ENCODE measurements at places on chromosomes 2 and 18.

DNA sequence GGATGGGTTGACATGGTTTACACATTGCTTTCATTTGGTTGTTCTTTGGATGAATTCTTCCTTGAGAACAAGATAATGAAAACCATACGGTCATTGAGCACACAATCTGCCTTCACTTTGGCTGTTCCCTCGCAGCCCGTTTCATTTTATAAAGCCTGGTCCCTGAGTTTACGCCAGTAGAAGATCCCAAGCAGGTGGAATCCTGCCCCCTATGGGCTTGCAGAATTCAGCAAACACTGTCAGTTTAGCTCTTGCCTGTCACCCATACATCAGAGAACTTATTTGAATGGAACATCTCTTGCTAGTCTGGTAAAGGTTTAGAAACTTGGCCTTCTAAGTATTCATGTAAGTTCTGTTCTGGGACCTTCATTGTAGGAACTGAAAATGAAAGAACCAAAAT, 666.4 kb upstream of the ZEB2 start:
- DNase-seq, result no peak

DNA sequence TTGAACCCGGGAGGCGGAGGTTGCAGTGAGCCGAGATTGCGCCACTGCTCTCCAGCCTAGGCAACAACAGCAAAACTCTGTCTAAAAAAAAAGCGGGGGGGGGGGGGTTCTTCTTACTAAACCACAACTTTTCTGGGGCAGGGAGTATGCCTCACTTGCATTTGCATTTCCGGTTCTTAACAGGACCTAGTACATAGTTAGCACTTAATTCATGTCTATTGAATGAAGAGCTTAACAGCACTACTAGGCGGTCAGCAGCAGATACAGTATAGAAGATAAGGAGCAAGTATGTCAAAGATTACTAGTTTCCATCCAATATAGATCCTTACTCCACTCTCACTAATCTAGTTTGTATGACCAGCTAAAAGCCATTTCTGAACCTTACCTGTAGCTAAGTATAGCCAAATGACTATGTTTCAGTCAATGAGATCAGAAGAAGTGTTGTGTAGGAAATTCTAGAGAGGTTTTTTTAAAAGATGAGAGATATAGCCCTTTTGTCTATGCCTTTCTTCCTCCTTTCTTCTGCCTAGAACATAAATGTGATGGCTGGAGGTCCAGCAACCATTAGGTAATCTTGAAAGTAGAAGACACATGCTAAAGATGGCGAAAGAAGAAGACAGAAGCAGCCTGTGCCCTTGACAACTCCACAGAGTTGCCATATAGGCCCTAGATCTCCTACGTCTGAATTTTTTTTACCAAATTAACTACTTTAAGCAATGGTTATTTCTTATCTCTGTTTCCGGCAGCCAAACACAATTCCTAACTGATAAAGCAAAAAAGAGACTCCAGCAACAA, 11.3 kb downstream of the HYCC2 start:
- no peak for DNase-seq

- DNase-seq, result no peak
Measured at GRCh38 chr18:43886341-43886740, 609.1 kb upstream of the SYT4 start.

- no peak for DNase-seq
Measured at GRCh38 chr18:44324361-44324760, 356.3 kb upstream of the SETBP1 start.

GRCh38 chr2:3033315-3033714, 344.3 kb downstream of the EIPR1 start:
- no peak for DNase-seq

DNA sequence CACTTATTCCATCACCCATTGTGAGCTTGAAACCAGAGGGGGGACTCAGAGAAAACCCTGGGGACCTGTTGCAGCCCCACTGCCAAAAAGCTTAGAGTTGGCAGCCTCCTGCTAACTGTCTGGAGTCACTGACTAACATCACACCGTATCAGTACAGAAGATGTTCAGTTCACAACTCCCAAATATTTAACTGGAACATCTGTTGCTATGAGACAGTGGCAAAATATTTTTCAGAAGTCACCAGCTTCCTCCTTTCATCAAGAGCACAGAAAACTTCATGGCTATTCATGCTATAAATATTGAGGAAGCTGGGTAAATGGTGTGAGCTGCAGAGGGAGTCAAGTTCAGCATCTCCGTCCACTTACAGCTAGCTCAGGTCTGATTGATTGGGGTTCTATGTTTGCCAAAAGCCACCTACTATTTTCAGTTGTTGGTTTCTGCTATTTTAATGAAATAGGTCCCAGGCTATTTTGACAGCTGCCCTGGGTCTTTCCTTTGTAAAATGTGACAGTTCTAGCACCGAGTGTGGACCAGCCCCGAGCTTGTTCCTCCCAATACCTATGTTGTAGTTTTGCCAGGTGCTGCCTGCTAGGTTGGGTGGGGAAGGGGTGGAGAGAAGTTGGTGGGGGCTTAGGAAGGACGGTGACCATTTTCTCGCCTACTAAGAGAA, 9.8 kb downstream of the TUBB6 start:
- no peak for DNase-seq

DNA sequence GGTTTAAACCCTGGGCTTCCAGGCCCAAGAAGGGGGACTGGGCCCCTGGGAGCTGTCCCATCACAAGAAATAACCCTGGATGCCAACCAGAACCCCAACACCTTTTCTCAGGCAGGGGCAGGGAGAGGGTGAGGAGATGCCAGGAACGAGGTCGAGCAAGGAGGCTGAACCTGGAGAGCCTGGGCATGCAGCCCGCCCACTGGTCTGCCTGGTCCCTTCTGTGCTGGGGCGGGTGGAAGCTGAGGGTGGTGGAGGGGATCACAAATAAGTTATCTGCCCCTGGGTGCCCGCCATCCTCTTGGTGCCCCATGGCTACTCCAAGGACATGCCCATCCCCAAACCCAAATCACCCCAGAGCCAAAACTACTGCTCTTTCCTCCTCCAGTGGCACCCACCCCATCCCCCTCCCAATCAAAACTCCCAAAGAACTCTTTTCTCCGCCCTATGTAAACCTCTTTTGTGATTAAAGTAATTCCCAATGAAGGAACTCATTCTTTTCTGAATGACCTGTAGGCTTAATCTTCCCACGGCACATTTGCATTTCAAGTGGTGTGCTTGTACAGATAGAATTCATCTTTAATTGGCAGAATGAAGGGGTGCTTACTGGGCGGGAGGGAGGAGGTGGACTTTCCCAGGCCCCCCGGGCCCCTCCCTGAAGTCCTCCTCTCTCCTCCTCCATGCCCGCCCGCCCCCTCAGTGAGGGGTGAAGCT, 47.9 kb downstream of the EFR3B start:
- no peak for DNase-seq

DNA sequence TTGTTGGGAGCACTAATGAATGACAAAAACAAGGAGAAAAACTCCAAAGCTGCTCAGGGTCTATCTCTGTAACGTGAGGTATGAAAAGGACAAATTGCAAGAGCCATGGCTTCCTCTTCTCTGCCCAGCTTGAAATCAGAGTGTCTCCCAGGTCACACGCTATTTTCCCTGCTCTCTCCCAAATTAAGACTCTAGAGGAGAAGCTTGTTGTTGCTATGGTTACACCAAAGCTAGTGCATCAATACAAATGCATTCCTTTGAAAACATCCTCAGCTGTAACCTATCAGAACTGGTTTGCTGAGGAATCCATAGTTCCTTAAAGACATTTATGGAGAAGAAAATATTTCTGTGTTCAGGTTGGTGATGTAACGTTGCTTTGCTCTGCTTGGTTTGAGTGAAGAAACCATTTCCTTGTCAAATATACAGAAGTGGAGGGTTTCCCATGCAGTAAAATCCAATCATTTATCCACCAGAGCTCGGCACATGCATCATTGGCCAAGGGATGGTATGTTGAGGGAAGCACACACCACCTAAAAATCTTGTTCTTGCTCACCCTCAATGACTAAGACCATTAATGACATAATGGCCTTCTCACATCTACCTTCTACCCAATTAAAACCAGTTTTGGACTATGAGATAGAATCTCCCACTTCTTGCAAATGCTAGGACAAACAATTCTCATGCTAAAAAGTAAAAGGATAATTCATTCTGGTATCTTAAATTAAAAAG, 2135.6 kb upstream of the CELF4 start:
- no peak for DNase-seq

DNA sequence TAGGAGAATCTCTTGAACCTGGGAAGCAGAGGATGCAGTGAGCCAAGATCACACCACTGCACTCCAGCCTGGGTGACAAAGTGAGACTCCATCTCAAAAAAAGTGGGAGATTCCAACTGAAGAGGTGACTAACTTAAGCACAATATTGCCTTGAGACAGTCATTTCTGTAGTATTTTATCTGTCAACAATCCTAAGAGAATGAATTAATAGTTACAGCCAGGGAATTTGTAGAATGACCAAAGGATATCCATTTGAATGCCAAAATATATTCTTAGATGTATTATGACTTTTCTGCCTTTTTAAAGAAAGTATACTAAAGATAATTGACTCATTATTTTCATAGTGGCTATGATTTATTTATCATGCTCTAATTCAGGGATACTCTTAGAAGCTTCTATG, 40.7 kb upstream of the CCDC150 start:
- no peak for DNase-seq

DNA sequence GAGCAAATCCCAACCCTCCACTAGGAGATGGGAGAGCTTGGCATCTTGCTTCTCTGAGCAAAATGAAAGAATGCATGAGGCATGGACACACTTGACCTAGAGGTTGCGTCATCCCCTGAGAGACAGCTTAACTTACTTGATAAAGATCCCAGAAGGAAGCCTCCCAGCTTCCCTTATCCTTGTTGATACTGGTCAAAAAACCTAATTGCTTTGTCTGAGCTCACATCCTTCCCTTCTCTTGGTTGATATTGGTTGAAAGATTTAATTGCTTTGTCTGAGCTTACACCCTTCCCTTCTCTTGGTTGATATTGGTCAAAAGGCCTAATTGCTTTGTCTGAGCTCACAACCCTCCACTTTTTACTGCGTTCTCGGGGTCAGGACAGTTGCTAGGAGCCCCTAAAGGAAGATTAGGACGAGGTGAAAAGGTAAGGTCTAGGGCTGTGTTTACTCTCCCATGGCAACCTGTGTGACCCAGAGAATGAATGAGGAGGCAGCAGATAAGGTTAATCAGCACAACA, 12.2 kb upstream of the BOD1L2 start:
- no peak for DNase-seq

DNA sequence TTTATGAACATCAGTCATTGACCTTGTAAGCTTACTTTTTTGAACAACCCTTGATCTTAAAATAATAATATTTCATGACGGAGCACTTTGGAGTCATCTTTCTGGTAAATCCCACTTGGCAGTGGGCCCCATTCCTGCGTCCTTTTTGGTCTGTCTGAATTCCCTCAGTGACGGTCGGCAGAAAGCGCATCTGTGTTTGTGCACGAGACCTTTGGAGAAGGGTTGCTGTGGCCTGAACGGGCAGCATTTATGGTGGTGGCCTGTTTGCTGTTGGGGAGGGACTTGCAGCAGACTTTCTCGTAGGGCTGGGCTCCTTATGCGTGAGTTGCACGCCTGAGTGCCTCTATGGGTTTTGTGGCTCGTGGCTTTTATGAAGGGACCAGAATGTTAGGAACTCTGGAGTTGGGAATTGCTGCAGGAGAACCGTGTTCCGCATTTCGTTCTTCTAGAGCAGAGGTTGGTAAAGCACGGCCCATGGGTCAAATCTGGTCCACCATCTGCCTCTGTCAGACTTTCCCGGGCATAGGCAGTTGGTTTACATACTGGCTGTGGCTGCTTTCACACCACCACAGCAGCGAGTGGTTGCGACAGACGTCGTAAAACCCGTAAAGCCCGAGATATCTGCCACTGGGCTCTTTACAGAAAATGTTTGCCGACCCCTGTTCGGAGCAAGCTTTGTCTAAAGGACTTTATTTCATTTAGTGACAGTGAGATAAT, 30.8 kb downstream of the LPIN1 start:
- DNase-seq, result no peak

- no peak for DNase-seq
Measured at GRCh38 chr18:11392292-11392691, 217.1 kb upstream of the SLC35G4 start.

DNA sequence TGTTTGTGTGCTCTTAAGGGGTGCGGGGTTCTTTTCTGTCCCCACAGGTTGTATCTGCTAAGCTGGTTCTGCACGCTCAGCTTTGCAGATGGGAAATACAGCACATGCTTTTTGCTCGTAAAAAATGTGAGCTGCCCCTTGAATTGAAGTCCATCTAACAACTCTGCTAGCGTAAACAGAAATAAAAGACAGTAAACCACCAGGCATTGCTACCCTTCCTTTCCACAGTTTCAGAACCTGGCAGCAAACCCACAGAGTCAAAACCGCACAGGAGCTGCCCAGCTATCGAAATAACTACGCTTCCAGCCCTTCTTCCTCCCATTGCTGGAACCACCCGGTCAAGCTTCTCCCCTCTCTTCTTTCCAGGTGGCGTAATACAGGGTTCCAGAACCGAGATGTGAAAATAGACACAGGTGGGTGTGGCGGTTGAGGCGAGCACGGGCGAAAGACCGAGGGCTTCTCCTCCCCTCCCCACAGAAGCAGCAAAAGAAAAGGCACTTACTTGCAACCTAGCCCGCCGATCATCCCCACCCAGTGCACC, 479 bp downstream of the SCN9A start:
- no peak for DNase-seq

GRCh38 chr18:6174983-6175745, 239.5 kb downstream of the L3MBTL4 start:
- no peak for DNase-seq

DNA sequence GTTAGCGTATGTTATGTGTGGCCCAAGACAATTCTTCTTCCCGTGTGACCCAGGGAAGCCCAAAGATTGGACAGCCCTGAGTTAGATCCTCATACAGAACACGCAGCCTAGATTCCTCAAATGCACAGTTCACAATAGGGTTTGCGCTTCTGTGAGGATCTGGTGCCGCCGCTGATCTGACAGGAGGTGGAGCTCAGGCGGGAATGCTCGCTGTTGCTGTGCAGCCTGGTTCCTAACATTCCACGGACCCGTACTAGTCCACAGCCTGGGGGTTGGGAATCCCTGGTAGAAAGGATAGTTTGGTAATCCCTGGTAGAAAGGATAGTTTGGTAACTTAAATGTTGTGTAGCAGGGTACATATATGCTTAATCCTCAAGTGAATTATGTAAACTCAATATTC, 27.0 kb downstream of the MAPRE3 start:
- no peak for DNase-seq

DNA sequence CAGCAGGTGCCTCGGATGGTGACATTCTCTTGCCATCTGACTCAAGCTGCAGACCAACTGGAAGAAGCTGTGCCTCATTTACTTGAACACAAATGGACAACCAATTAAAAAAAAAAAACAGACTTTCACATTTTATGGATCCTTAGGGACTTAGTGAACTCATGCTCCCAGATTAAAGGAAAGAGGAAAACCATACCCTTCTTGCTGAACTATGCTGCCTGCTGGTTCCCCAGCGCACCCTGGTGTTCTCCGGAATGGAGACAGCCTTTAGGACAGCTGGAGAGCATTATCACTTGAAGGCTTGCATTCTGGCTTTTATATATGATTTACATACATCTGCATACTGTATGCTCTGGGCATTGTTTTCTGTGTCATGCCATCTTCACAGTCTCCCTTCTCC, 370.7 kb downstream of the SLC4A3 start:
- DNase-seq, result no peak

- DNase-seq, result no peak
Measured at GRCh38 chr18:49910986-49911385, 97.7 kb upstream of the ACAA2 start.

- DNase-seq, result no peak
Measured at GRCh38 chr2:18153741-18154140, 275.3 kb downstream of the KCNS3 start.

- DNase-seq, result no peak
Measured at GRCh38 chr18:39627936-39628335, 2062.3 kb upstream of the CELF4 start.

Measured in amniotic stem cell (primary cell).